Stimulated activated CD8-positive, alpha-beta memory T cell treated with anti-CD3 and anti-CD28 coated beads, Interleukin-7, amount 100 ng/mL, for 24 hours (primary cell): ENCODE measurements at places on chromosomes 12 and 14.

- no peak for DNase-seq
Observed at GRCh38 chr12:130227641-130228040, 65.4 kb downstream of the FZD10 start.

- no peak for DNase-seq
Observed at GRCh38 chr12:51829011-51829481, 19.5 kb downstream of the FIGNL2 start.

DNA sequence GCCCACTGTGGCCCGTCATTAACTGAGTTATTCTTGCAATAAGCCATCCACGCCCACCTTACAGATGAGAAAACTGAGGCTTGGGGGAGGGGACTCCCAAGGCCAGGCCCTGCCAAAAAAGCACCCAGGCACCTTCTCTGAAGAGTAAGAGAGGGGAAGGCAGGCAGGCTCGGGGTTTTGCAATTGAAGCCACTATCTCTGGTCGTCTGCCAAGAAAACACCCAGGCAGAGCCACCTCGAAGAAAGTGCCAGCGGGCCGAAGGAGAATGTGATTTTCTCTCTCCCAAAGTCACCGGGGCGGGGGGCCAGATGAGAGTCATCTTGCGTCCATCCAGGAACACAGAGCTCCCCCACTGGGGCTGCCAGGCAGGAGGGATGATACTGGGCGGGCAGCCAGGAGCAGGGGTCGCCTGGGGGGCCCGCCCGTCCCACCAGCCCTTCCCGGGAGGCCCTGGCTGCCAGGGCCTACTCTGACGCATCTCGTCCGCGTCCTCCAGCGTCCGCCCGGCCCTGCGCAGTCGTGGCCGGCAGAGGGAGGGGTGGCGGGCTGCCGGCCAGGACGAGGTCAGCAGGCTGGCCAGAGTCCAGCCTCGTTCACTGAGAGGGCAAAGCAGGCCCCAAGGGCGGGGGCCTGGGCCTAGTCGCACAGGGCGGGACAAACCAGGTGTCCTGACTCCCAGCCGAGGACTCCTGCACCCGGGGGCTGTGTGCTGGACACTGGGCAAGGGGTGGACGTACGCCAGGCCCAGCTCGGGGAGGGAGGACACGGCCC, 74.3 kb downstream of the RFLNA start:
- DNase-seq: no peak

GRCh38 chr14:65623759-65624158, 211.2 kb downstream of the FUT8 start:
- DNase-seq: no peak

DNA sequence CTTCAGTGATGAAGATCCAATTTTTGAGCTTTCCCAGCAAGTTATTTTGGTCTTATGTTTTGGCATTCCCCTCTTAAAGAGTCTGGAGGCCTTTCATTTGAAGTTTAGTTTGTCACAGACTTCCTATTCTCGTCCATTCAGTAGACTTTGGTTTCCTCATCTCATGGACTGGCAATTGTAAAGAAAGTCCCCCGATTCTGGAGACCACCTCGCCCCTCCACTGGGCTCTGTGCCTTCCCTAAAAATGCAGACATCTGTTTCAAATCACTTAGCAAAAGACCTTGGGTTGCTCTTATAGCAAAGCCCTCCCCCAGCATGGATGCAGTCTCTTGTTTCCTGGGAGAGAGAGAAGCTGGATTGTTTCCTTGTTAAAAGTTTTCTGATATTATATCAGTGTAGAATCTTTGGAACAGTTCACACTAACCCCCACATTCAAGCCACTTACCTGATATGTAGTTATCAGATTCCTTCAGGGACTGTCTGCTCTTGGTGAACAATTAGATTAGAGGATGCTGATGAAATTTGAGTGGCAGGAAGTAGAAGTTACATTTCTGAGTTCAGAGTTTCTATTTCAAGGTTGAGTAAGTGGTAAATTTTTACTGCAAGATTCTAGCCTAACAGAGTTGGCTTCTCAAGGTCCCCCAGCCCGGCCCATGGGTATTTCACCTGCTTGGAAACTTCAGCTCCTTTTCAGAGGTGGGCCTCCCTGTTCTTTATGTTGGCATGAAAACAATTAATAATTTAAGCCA, 56.3 kb downstream of the PLXNC1 start:
- no peak for DNase-seq
